ENCODE measurements at places on chromosomes 13 and 19.

GRCh38 chr13:99035715-99036114 lies 57.9 kb upstream of the DOCK9 start:
- DNase-seq: no peak

DNA sequence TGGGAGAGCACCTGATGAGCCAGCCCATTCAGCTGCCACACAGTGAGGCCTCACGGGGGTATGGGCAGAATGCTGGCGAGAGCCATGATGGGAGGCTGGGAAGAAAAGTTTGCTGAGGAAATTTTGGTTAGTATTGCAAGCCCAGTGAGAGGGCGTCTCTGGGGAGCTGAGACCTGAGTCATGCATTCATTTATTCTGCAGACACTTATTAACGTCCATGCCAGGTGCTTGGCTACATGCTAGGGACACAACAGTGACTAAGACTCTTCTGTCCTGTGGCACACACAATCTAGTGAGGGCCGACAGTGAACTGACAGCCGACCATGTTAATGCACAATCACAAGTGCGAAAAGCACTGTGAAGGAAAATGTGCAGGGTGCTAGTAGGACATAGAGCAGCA lies 27.2 kb downstream of the WDR62 start:
- DNase-seq: no peak

GRCh38 chr13:44967704-44968433 lies 21.4 kb downstream of the NUFIP1 start:
- no peak for DNase-seq

- DNase-seq: no peak
These were observed 6.6 kb downstream of the C19orf25 start for GRCh38 chr19:1472231-1473084.

DNA sequence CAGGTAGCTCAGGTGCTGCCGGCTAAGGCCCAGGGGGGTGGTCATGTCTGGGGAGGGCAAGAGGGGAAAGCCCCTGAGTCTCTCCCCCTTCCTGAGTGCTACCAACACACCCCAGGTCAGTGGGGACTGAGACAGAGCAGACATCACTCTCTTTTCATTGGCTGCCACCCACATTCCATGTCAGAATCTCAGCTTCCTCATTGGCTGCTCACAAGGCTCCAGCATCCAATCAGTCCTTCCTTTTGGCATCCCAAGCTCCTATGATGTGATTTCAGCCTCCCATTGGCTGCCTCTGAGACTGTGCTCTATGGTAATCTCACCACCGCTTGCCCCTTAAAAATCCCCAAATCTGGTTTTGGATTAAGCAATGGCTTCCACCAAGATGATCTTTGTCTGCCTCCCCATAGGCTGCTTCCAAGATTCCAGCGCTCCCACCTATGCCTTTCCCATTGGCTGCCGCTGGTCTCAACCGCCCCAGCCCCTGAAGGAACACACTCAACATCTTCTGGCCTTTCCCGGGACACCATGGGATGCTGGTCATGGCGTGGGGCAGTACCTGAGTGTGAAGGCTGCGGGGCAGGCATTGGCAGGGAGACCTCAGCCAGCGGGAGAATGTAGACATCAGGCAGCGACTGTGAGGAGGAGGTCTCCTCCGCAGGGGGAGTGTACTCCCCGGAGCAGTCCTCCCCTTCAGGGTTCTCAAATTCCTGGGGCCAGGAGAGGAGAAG lies 2.0 kb downstream of the LMTK3 start:
- DNase-seq: no peak

- no peak for DNase-seq
These were observed 12.2 kb downstream of the GPR183 start for GRCh38 chr13:99294958-99295357.

GRCh38 chr19:32830231-32831014 lies 39.1 kb downstream of the SLC7A9 start:
- no peak for DNase-seq

- no peak for DNase-seq
These were observed 98.1 kb upstream of the IRS2 start for GRCh38 chr13:109884462-109884861.

GRCh38 chr19:15199661-15200552 lies 888 bp downstream of the NOTCH3 start:
- no peak for DNase-seq

Measured in GM12892 (cell line).